Urinary bladder (tissue), 4 donors: ENCODE measurements at places on chromosomes 11 and 22. TPM values are rescaled to one million over a fixed set of nuclear protein-coding genes. Genes with fewer than 3 reads are reported as not detected.
A peak's percentile ranks its signal among the peaks of the same experiment; 100 is the strongest.

GRCh38 chr11:43267856-43268580, 43.8 kb upstream of the API5 start:
- DNase-seq: no peak

DNA sequence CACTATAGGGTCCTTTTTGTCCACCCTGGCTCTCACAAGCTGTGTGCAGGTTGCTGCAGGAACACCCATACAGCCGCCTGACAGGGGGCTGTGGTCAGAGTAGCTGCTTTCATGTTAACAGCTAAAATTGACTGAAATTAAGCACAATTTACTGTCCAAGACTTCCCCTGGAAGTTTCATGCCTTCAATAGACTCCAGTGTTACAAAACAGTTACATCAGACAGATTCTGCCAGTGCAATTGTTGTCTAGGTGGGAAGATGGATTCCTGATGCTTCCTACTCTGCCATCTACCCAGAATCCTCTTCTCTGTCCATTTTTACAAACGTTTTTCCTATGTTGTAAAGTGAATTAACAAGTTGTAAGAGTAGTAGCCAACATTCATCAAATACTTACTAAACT, 5.3 kb upstream of the TSKU start:
- DNase-seq: no peak

GRCh38 chr11:73655686-73656085, 9.3 kb downstream of the PLEKHB1 start:
- no peak for DNase-seq

DNA sequence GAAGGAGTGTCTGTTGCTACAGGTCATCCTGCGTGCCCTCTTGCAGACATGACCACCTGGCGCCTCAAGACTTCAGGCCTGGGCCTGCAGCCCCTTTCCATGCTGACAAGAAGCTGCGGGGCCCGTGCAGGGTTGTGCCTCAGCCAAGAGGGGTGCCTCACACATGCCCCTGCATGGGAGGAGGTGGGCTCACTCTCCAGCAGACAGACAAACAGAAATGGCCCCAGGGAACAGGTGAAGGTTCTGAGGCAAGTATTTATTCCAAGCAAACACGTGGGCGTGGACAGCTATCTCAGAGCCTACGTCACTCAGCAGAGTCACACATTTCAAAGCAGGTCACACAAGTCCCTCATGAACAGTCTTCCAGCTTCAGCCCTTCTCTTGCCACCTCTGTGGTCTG, 5.9 kb upstream of the SYCE3 start:
- DNase-seq: no peak

GRCh38 chr11:94623120-94623735, 56.1 kb downstream of the PIWIL4 start:
- DNase-seq: peak; percentile 71

GRCh38 chr22:22867996-22868715, 19.5 kb upstream of the IGLL5 start:
- no peak for DNase-seq

GRCh38 chr11:18493310-18493709, 33.4 kb downstream of the TSG101 start:
- no peak for DNase-seq

DNA sequence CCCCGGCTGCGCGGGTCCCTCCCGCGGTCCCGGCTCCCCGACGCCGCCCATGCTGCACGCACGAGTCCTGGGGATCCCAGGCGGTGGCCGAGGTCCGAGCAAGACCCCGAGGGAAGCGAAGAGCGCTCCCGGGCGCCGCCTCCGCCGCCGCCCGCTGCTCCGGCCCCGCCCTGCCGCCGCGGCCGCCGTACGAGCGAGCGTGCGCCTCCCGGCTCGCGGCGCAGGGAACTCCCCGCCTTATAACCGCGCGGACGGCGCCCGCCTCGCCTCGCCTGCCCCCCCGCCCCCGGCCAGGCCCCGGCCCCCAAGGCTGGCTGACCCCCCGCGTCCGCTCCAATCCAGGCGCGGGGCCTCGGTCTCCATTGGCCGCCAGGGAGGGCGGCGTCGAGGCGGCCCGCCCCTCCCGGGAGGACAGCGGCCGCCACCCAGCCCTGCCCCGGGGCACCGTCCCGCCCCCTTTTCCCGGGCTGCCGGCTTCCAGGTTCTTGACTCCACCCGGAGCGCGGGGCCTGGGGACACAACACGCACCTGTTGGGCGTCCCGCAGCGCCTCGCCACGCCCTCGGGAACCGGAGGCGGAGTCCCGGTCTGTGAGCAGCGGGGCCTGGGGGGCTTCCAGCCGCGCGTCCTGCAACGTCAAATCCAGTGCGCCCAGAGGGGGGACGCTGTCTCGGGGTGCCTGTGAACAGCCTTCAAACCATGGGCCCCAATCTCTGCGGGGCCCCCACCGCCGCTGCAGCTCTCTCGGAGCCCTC, at the start of gene FADS3:
Gene FADS3, minus strand, starts transcription at position 215 of the 754 bp plus-strand sequence. Its CDS starts 164 bp downstream, at position 51.
- DNase-seq: no peak

DNA sequence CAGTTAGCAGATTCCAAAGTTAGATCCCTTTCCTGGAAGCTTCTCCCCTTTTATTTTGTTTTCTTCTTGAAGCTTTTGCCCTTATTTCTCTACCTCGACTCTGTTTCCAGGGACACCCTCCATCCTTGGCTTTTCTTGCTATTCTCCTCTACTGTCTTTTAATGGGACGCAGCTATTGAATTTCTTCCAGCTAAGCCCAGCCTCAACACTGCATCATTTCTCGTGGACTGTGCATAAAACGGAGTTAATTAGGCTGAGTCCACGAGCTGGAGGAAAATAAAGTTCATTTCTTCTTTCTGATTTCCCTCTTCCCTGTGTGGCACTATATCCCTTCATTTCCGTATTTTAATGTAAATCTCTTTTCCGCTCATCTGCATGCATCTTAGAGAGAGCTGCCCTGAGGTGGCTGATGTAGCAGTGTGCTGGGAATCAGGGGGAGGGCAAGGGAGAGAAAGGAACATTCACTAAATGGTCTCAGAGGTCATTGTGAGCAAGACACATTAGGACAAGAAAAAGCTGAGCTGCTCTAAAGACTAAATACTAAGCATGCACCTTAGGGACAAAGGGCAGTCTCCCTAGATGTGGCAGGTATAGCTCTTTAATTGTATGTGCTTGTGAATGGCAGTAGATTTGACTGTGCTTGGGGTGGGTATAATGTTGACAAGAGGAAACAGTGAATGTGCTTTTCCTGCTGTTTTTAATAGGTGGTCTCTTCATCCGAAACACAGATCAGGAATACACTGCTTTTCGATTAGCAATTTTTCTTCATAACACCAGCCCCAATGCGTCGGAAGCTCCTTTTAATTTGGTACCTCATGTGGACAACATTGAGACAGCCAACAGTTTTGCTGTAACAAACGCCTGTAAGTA, 1.9 kb downstream of the GRIA4 start:
- no peak for DNase-seq

- DNase-seq: no peak
Measured at GRCh38 chr11:130827451-130828377, 88.6 kb downstream of the SNX19 start.

DNA sequence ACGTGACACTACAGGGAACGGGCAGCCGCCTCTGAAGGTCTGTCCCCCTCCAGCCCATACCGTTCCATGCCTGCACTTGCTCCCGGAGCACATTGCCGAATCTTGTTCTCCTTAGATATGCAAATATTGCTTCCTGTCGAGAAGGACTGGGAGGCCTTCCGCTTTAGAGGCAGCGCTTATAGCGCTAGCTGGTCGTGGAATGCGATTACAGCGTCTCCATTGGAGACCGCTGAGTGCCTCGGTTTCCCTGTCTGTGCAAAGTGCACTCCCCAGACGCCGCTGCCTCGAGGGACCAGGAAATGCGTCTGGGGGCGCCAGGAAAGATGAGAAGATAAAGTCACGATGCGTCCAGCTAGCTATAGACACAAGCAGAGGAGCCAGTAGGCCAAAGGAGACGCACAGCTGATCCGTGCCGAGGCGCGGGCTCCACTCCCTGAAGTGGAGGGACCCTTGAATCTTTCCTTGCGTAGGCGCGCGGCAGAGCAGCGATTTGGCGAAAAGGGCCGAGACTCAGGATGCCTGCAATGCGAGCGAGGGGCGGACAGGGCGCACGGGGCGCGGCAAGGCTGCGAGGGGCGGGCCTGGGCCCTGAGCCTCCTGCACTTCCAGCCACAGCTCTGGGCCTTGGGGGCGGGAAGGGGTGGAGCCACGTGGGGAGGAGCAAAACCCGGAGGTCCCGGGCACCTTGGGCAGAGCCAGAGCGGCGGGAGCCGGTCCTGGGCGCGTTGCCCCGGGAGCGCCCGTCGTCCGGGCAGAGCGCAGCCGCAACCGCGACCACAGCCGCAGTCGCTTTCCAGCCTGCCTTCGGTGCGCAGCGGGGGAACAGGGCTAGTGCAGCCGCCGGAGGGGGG, at the start of gene RASSF10:
Gene RASSF10, plus strand, starts transcription at position 692 of the 851 bp plus-strand sequence. CDS start 261 bp downstream, outside the sequence.
- DNase-seq: peak; percentile 59

GRCh38 chr11:118792570-118793124, 1.7 kb upstream of the DDX6 start:
- peak; percentile 87 for DNase-seq

- no peak for DNase-seq
Measured at GRCh38 chr11:70825893-70826540, 426.4 kb downstream of the SHANK2 start.

GRCh38 chr11:15955595-15955994, 400.8 kb downstream of the SOX6 start:
- no peak for DNase-seq

- no peak for DNase-seq
Measured at GRCh38 chr22:47168441-47168840, 406.0 kb downstream of the TBC1D22A start.

GRCh38 chr11:3840004-3840869, 522 bp downstream of the RHOG start:
- no peak for DNase-seq

DNAJB7 gene
- polyA plus RNA-seq: not detected

YPEL4 gene
- polyA plus RNA-seq: 3.5 TPM

PRRG4 gene
- 2.1 TPM for polyA plus RNA-seq

MIAT gene
- 0.29 TPM for polyA plus RNA-seq

MS4A6E gene
- 0.34 TPM for polyA plus RNA-seq

TNNT3 gene
- 39.3 TPM for polyA plus RNA-seq

IL10RA gene
- 10.8 TPM for polyA plus RNA-seq

UBQLN3 gene
- polyA plus RNA-seq: not detected

TRIM51 gene
- not detected for polyA plus RNA-seq

ARHGAP8 gene
- 1.6 TPM for polyA plus RNA-seq

CDC45 gene
- polyA plus RNA-seq: 0.34 TPM
